D721Med (cell line): ENCODE measurements at places on chromosomes 1 and 21.

DNA sequence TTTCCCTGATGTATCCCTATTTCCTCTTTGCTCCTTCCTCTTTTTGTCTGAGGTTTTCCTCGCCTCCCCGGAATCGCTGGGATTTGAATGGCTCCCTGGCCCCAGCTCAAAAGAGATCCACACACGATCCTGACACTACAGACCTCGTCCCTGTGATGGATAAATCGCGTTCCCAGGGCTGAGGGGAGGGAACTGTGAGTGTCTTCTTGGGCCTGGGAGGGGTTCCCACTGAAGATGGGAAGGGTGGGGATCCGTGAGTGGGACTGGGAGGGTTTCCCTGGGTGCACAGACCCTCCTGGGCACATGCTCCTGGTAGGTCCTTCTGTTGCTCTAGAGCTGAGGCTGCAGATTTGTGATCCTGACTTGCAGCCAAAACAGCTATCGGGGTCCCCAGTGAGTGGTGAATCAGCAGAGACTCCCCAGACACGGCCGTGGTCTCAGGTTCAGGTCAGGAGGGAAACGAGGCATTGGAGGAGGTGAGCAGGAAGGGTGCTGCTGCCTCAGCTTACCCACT, 591.0 kb downstream of the PTPRU start:
- no peak for DNase-seq

DNA sequence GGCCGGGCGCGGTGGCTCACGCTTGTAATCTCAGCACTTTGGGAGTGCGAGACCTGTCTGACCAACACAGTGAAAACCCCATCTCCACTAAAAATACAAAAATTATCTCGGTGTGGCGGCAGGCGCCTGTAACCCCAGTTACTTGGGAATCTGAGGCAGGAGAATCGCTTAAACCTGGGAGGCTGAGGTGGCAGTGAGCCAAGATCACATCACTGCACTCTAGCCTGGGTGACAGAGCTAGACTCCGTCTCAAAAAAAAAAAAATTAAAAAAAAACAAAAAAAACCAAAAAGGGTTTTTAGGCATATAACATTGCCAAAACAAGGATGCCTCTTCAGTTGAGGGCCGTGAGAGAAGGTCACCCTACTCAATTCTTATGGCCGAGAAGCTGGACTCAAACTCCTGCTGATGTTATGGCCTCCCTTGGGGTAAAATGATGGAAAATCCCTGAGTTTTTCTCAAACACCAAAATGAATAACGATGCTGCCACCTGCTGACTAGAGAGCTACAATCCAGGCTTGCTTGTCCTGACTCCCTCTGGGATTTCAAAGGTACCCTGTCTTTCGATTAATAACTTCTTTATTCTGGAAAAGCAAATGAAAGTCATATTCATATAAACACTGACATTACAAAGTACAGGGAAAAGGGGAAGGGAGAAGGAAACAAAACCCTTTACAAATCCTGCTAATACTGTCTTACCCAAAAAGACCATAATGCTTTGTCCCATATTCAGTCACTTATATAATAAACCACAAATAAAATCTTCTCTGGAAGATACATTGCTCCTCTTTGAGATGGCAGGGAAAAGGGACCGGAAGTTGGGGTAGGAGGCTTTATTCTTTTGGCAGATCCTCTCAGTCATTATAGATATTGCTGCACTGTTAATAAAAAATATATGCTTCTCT, 10.7 kb downstream of the RAB42 start:
- no peak for DNase-seq

GRCh38 chr1:202149566-202149965, 5.0 kb upstream of the ARL8A start:
- no peak for DNase-seq

DNA sequence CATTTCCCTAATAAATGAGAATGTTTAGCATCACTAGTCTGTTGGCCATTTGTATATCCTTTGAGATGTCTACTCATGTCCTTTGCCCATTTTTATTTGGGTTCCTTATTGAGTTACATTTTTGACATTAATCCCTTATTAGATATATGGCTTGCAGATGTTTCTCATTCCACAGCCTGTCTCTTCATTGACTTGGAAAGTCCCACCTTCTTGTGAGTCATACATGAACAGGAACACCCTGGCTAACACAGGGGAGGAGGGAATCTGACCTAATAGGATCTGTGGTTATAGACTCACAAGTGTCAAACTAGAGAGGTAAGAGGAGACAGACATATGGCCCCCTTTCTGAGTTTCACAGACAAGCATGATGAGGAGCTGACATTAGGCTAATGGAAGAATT, 11.5 kb downstream of the ZP4 start:
- no peak for DNase-seq

DNA sequence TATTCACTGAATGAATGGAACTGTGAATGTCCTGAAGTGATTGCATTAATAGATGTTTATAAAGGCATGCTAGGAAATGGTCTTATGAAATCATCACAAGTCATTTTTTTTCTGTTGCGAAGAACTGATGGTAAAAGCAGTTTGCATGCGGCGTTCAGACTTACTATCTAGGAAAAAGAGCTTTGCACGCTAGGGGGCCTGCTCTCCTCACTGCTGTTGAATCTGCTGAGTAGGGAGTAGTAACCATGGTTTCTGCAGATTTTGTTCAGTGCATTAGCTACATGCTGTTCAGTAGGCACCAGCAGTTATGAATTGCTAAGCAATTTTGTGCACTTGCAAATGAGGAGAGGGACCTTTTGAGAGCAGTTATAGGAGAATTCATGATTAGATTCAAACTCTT, 57.9 kb downstream of the CENPF start:
- no peak for DNase-seq

GRCh38 chr1:147579532-147579931, 38.2 kb downstream of the BCL9 start:
- DNase-seq: no peak

DNA sequence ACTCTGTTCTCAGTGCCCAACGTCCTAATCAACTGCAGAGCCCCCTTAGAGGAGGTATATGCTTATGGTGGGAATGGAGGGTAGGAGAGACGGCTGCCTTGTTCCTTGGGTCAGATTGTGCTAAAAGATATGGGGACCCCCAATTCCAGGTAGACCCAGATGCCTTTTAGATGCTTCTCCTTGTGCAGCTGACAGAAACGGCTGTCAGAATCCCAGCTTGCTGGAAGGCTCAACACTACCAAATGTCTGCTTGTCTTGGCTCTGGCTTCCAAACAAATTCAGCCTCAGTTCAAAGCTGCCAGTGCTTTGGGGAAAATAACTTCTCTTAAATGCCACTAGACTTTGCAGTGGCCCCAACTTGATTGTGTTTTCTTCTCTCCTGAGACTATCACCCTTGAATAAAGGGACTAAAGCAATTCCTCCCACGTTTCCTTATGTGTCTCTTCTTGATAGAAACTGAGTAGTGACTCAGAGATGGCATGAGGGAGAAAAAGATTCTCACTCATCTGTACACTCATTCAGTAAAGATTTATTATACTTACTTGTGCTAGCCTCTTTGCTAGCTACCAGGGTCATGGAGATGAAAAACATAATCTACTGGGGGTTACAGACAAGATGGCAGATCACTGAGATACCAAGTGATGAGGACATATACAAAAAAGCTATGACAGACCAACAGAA, 3.4 kb upstream of the RNF19B start:
- no peak for DNase-seq

DNA sequence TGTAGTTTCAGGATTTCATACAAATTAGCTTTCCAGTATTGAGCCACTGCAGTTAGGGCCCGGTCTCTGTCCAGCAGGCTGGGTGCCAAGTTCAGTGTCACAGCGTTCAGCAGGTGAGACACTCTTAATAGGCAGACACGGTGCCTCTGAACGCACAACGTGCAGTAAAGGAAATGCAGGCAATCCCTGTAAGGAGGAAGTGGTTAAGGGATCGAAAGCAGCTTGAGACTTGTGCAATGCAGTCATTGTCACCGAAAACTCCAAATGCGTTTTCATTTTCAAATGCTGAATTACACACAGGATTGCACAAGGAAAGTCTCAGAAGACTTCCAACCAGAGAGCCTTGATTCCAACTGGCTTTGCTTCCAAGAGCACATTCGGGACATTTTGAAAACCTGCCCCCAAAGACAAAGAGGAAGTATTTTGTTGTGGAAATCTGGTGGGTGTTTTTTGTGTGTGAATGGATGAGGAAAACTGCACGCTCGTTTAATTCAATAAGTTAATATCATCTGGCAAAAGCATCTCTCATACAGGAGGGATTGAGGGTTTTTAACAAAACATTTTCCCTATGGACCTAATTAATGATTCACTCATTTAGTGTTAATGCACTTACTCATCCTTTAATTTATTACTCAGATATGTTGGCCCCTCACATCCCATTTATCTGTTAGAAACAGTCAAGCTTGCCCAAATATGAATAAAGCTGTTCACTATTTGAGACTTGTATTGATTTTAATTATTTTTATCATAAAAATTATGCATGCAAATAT, 61.6 kb downstream of the PTGS2 start:
- no peak for DNase-seq

- DNase-seq: no peak
Observed at GRCh38 chr1:44537538-44537937, 132.5 kb downstream of the RNF220 start.

DNA sequence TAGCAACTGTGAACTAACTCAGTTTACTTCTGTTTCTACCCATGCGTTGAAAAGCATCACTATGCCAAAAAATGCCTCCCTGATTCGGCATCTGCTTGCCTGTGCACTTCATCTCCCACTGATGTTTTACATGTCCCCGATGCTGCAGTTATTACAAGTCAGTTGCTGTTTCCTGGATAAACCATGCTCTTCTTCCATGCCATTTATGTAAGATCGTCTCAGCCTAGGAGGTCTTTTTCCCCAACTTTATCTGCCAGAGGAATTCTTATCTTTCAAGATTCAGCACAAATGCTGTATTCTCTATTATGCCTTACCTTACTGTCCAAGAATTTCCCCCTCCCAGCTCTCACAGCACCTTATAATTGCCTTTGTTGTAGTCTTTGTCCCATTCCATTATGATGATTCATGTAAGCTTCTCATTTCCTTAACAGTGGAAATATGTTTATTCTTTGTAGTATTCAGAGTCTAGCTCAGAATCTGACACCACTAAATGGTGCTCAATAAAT, 30.0 kb downstream of the PRKACB start:
- DNase-seq: no peak

- DNase-seq: no peak
Observed at GRCh38 chr1:147634645-147635044, 35.7 kb downstream of the ACP6 start.

- DNase-seq: no peak
Observed at GRCh38 chr1:90443354-90443753, 273.7 kb downstream of the BARHL2 start.

DNA sequence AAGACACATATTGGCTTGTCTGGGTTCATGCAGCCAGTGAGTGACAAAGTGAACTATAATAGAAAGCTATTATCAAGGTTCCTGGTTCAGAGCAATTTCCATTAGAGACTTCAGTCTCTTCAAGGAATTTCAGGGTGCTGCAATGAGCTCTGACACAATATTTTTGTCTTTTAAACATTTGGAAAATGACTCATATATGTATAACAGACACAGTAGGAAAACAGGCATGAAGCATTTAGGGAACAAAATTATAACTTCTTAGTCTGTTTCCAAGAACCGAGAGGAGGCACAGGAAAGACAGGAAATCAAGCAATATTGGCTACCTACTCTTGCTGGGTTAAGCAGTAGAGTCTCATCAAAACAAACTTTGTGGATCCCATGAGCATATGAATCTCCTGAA, 170.4 kb downstream of the PTPRC start:
- DNase-seq: no peak

GRCh38 chr1:28162151-28162550, 14.3 kb downstream of the PTAFR start:
- DNase-seq: no peak

DNA sequence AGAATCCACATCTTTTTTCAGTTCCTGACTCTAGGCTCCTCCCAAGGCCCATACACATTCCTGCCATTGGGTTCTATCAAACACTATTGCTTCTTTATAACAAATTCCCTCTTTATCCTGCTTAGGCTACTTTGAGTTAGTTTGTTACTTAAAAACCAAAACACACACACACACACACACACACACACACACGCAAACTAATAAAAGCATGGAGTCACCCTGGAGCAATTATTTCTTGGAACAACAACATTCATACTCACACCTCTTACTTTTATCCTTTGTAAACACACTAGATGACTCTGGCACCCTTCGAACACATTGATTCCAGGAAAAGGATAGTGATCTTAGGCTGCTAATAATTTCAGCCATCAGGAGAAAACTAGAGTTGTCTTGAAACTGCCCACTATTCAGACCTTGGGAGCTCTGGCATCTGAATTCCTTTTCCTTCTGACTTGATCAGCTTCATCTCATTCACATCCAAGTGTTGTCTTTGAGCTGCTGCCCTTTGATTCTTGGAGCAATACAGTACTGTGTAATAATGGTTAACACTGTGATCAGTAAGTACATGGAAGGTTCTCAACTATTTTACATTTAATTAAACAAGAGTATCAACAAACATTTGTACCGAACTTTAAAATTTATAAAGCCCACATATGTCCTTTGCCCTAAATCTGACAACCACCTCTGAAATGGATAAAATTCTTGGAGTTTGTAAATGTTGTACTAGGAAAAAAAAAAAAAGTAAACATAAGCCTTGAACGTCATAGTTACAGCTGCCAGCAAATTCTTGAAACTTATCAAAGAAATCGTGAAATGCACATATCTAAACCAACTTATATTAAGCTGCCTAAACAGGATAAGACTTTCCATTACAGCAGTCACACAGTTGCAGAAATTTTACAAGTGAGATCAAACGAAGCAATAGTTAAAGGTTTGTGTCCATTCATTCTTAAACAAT, 2.8 kb upstream of the SEC22B start:
- no peak for DNase-seq

DNA sequence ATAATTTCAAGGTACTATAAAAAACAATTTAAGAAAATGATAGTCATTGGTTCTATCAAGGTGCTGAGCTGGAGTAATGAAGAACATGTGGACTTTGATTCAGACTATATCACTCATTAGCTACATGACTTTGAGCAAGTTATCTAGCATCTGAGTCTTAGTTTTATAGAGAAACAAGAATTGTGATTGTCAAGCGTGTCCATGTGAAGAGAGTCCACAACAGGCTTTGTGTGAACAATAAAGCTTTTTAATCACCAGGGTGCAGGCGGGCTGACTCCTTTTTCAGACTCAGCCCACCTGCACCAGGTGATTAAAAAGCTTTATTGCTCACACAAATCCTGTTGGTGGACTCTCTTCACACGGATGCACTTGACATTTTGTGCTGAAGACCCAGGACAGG, 26.6 kb upstream of the DMRTB1 start:
- DNase-seq: no peak

GRCh38 chr1:198629610-198630009, 9.2 kb upstream of the PTPRC start:
- no peak for DNase-seq

GRCh38 chr21:17128132-17128531, 384.7 kb upstream of the CXADR start:
- DNase-seq: no peak
